ENCODE measurements at places on chromosomes 12 and 14.
A peak's percentile ranks its signal among the peaks of the same experiment; 100 is the strongest.

GRCh38 chr12:108304633-108305032 lies 34.5 kb downstream of the CMKLR1 start:
- DNase-seq, result no peak

- DNase-seq, result peak; percentile 55
Observed at GRCh38 chr12:104282109-104282508, 21.4 kb upstream of the EID3 start.

- DNase-seq, result peak; percentile 64
Observed at GRCh38 chr14:22837114-22837749, 847 bp downstream of the MMP14 start.

GRCh38 chr14:33793398-33794110 lies 157.3 kb downstream of the EGLN3 start:
- DNase-seq, result no peak

GRCh38 chr12:45377815-45378214 lies 161.9 kb downstream of the ANO6 start:
- DNase-seq, result no peak

DNA sequence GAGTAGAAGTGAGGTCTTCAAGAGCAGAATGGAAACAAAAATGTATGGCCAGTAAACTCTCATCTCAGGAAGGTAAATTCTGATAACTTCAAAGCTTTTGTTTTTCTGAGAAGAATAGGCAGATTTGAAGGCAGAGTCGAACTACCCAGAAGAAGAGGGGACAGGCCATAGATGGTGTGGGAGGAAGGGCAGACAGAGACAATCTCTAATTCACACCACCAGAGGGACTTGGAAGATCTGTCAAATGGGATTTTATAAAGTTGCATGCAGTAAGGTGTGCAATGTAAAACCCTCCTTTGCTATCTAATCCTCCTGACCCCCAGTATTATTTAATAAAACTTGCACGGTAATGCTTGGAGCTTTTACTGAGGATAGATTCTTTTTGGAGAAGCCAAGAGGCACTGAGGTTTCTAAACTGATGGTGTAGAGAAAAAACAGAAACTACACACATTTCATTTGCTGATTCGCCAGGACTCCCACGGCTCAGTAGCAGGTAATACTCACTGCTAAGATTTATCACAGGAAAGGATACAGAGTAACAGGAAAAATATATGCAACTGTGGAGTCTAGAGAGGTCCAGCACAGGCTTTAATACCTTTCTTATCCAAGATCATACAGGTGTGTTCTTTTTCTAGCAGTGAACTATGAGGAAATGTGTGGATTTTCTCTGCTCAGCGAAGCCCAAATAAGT lies 18.3 kb downstream of the SLC38A2 start:
- DNase-seq, result no peak

- DNase-seq, result no peak
Observed at GRCh38 chr12:25708661-25709060, 155.6 kb upstream of the LMNTD1 start.

DNA sequence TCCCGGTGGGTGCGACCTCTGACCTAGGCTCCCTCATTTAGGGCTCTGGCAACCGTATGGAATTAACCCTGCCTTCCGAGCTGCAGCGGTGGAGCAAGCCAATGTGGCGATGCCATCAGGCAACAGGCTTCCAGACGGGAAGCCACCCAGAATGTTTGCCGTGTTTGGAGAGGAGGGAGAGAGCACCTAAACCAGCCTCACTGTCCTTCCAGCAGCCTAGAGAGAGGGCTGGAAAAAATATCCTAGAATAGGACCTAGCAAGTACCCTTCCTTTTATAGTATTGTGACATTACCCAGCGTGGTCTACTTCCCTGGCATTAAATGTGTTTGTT lies 287 bp upstream of the SLC2A13 start:
- no peak for DNase-seq

DNA sequence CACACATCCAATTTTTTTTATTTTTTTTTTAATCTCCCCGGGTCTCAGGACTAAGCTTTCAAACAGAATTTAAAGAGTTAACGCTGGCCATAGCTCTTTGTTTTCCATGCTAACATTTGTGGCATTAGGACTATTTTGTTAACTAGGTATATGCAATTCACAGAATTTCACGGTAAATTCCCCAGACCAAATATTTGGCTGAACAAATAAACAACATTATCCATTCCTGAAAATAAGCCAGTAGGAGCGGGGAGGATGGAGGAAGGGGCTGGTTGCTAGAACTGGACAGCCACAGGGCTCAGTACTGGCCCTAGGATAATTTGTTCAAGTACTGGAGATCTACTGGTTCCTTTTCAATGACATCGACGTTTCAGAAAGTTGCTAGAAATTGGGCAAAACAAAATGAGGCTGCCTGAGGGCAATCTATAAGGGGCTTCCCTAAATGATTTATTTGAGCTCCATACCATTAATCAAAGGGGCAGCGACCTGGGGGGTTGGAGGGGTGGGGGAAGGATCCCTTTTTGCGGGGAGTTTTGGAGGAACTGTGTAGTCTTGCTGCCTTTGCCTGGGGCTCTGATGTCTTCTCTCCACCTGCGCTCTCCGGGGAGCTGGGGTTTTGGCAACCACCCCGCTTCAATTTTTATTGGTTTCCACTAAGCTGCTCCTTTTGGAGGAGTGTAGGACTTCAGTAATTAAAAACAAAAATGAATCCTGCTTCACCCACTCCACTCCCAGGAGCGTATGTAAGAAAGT lies 9.0 kb downstream of the BMP4 start:
- no peak for DNase-seq

- DNase-seq, result no peak
Observed at GRCh38 chr12:21165048-21165447, 34.1 kb downstream of the SLCO1B1 start.

GRCh38 chr12:7090222-7090998 lies 1.8 kb downstream of the C1R start:
- DNase-seq, result no peak

GRCh38 chr12:67137256-67137655 lies 131.9 kb upstream of the CAND1 start:
- peak; percentile 33 for DNase-seq

DNA sequence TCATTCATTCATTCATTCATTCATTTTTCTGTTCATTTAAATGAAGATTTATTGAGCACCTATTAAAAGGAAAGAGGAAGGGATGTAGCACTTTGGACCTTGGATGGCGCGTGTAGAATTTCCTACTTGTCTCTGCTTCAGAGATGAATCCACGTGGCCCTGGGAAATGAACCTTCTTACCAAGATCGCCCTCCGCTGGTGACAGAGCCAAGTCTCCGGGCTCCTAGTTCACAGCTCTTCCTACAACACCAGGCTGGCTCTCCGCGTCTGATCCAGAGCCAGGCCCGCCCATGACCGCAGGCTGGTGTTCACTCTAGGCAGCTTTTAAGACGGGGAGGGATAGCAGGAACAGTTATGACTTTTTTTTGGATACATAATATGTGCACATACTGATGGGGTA lies 70.9 kb upstream of the PIWIL1 start:
- DNase-seq, result no peak

DNA sequence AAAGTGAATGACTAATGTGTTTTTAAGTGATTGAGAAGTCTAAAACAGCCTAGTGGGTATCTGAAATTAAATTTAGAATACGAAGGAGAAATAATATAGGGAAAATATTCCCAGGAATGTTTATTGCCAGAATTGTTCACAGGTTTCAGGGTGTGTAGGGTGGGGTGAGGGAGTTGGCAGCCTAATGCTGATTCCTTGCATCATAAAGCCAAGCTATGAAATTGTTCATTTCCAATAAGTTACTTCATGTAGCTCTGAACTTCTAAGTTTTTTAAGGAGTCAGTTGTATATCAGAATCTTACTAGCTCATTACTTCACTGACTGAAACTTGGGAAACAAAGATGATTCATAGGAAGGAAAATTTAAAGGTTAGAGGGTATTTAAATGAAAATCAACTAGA lies 56.4 kb downstream of the RAB35 start:
- DNase-seq, result no peak

- no peak for DNase-seq
Observed at GRCh38 chr14:77355811-77356210, 21.1 kb downstream of the TMED8 start.

DNA sequence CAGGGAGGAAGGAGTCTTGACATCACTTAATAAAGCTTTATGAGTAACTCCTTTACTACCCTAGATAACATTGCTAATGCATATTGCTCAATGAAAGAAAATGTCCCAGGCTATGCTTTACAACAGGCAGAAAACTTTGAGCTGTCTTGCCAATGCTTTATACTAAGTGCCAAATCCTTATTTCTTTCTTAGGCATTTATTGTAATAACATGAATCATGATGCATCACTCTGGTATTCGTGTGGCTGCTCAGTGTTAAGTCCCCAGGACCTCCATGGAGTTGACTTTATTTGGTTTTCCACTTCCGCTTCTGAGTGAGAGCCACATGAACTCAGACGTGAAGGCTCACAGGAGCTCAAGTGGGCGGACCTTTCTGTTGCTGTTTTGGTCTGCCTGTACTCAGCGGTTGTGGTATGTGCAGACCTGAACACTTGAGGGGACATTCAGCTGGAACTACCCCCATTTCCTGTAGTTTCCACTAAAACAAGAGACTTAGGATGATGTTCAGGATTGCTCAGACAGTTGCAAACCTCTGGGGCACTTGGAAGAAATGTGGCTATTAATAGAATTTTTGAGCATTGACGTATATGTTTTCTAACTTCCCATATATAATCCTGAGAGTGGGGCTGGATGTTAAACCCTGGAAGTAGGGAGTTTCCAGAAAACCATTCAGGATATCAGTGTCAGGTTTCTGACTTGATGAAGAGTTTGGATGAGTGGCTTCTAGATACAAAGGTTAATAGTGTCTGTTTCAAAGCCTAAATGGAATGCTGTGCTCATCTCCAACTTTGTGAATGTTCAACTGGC lies 258.6 kb downstream of the MSRB3 start:
- DNase-seq, result peak; percentile 99

DNA sequence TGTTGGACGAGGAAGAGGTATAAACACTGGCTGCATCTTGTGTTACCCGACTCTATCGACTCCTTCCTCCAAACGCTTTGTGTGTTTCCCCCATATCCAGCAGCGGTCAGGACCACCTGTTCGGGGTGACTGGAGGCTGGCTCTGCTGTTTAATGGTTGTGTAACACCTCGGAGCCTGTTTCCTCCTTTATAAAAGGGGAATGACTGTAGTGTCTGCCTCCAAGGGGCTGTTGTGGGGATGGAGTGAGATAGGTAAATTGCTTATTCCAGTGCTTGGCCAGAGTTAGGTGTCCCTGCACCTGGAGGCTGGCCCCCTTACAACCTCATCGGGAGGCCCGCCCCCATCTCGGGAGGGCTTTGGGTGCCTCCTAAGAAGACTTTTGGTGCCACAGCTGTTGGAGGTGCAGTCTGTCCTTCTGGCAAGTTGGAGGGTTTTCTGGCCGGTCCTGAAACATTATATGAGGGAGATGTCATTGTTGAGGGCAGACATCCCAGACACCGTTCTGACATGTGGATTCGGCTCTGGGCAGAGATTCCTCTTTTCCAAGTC lies 1.1 kb downstream of the MLXIP start:
- no peak for DNase-seq

GRCh38 chr12:2739832-2740641 lies 54.7 kb upstream of the FKBP4 start:
- peak; percentile 15 for DNase-seq

- peak; percentile 15 for DNase-seq
Observed at GRCh38 chr14:100750762-100751699, 24.3 kb downstream of the DLK1 start.

DNA sequence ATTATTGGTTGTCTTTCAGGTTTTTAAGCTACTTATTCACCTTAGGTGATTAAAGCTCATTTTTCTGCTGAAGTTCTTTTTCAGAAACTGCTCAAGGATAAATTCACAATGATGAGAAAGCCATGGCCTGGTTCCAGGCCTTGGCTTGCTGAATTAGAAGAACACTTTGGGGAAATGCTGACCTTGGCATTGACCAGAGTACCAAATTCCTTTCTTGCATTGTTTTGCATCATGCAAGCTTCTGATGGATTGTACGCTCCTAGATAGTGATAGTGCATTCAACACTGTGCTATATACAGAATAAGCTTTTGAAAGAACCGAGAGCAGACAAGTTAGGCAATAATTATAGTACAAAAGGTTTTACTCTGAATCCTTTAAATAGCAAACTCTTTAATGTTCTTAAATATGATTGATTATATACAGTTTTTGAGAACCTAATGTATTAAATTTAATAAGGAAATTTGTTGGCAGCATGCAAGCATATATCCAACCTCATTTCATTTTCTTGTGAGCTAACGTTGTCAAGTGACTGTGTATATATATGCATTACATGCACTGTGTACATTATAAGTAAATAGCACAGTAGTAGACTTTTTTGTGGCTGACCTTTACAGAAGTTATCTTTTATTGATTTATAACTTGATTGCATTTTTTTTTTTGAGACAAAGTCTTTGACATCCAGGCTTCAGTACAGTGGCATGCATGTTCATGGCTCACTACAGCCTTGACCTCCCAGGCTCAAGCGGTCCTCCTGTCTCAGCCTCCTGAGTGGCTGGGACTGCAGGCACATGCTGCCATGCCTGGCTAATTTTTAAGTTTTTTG lies 99.2 kb downstream of the DIP2B start:
- peak; percentile 97 for DNase-seq

GRCh38 chr12:52126050-52126604 lies 46.6 kb downstream of the SMIM41 start:
- no peak for DNase-seq

- no peak for DNase-seq
Observed at GRCh38 chr14:103549361-103550311, 12.8 kb downstream of the BAG5 start.

DNA sequence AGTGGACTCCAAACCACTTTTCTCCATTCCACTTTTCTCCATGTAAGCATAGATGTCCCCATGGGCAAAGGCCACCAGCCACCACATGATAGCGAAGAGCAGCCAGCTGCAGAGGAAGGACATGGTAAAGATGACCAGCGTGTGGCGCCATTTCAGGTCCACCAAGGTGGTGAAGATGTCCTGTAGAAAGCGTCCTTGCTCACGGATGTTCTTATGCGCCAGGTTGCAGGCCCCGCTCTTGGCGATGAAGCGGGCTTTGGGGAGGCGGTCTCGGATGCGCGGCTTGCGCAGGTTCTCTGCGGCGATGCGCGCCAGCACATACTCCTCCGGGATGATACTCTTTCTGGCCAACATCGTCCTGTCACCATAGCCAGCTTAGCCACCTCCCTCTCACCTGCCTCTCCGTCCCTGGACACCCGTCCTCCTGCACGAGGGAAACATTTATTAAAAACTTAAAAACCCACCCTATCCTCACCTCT lies 1.2 kb downstream of the KCNJ8 start:
- DNase-seq, result no peak

DNA sequence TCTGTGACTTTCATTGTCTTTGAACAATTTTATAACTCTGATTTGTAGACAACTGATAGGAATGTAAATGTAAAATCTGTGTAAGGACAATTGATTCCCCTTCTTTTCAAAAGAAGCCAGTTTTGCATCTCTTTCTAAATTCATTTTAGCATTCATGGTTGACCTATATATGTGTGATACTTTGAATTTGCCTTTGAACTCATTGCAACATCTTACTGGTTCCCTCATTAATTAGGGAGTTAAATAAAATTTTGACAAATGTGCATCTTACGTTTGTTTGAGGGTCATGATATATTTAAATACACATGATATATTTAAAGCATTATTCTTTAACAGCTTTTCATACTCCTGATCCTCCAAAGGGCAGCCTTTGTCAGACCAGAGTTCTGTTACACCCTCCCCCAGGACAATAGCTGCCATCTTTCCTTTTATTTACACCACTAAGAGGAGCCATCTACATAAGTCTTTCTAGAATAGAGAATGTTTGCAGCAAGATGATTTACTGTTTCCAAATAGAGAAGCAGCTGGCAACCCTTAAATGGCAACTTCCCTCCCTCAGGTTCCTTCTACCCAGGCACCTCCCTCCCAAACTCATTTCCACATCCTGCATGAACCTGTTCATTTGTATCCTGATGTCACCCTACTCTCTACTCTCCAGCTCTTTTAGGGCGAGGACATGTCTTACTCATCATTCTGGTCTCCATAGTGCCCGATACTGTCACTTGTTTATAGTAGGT lies 40.2 kb upstream of the APPL2 start:
- DNase-seq, result no peak
